Activated T-helper 1 cell treated with anti-CD3 and anti-CD28 coated beads, Interleukin-12 subunit alpha, Interleukin-12 subunit beta, Interleukin-2, Interleukin-4 antibody, amounts not matched to agents 30 ng/mL and 10 ng/mL and 1 ng/mL, durations not matched to agents 14 hours and 24 hours and 36 hours (primary cell): ENCODE measurements at places on chromosomes 2 and 18. TPM values are rescaled to one million over a fixed set of nuclear protein-coding genes. Genes with fewer than 3 reads are reported as not detected.

FRZB gene
- total RNA-seq: not detected in 2 replicates

FEV gene
- not detected in 2 replicates for total RNA-seq

ACKR3 gene
- 0.42 and 0.65 TPM in 2 replicates for total RNA-seq

FOXD4L1 gene
- 0.32 and 0.39 TPM in 2 replicates for total RNA-seq

SPATA3 gene
- not detected in 2 replicates for total RNA-seq

CDH7 gene
- total RNA-seq: not detected in 2 replicates

SPC25 gene
- total RNA-seq: 17.9 and 19.9 TPM in 2 replicates

ELOA2 gene
- total RNA-seq: not detected in 2 replicates

ZNF396 gene
- 0.56 and 0.60 TPM in 2 replicates for total RNA-seq

BCL2 gene
- total RNA-seq: 95.9 and 97.1 TPM in 2 replicates

OSBPL1A gene
- total RNA-seq: 2.2 and 2.5 TPM in 2 replicates

ANKRD36C gene
- 52.9 and 56.9 TPM in 2 replicates for total RNA-seq

PASK gene
- total RNA-seq: 101 and 104 TPM in 2 replicates

RFX8 gene
- total RNA-seq: 0.78 and 1.2 TPM in 2 replicates

TTN gene
- total RNA-seq: 1.7 TPM in 2 replicates

LINC00305 gene
- total RNA-seq: not detected in 2 replicates

PDCD1 gene
- 67.8 and 69.1 TPM in 2 replicates for total RNA-seq

RUFY4 gene
- 0.64 and 0.67 TPM in 2 replicates for total RNA-seq

KIAA2012 gene
- total RNA-seq: not detected in 2 replicates

LYPD6B gene
- total RNA-seq: not detected in 2 replicates

COA5 gene
- 20.3 and 21.2 TPM in 2 replicates for total RNA-seq

LAMA1 gene
- total RNA-seq: not detected in 2 replicates

PDK1 gene
- 27.6 and 35.8 TPM in 2 replicates for total RNA-seq

DSEL gene
- total RNA-seq: 0.03 and 0.05 TPM in 2 replicates

REG1B gene
- not detected in 2 replicates for total RNA-seq

COLEC12 gene
- not detected in 2 replicates for total RNA-seq

ACVR1 gene
- 44.0 and 46.5 TPM in 2 replicates for total RNA-seq

MEX3C gene
- 67.6 and 68.0 TPM in 2 replicates for total RNA-seq

FAM237A gene
- total RNA-seq: not detected in 2 replicates

IER3IP1 gene
- 14.7 and 16.3 TPM in 2 replicates for total RNA-seq

OLA1 gene
- total RNA-seq: 132 and 139 TPM in 2 replicates

SULT6B1 gene
- not detected in 2 replicates for total RNA-seq

GBX2 gene
- not detected in 2 replicates for total RNA-seq

GRHL1 gene
- 1.4 and 1.5 TPM in 2 replicates for total RNA-seq

ALLC gene
- total RNA-seq: not detected in 2 replicates

DIPK1C gene
- not detected in 2 replicates for total RNA-seq

SNED1 gene
- 1.6 and 2.5 TPM in 2 replicates for total RNA-seq

UBXN2A gene
- 11.4 and 13.0 TPM in 2 replicates for total RNA-seq

LRRTM1 gene
- total RNA-seq: not detected in 2 replicates

LYPD1 gene
- total RNA-seq: not detected in 2 replicates

IL1A gene
- total RNA-seq: 7.5 and 7.8 TPM in 2 replicates

STEAP3 gene
- total RNA-seq: 0.07 and 0.13 TPM in 2 replicates

KRTCAP3 gene
- 3.5 and 5.7 TPM in 2 replicates for total RNA-seq

SNTG2 gene
- not detected in 2 replicates for total RNA-seq

ASAP2 gene
- total RNA-seq: 0.34 and 1.2 TPM in 2 replicates
